ENCODE measurements at places on chromosomes 16 and 17.
A peak's percentile ranks its signal among the peaks of the same experiment; 100 is the strongest.

- DNase-seq: no peak
Measured at GRCh38 chr17:74467221-74467951, 952 bp downstream of the CD300A start.

DNA sequence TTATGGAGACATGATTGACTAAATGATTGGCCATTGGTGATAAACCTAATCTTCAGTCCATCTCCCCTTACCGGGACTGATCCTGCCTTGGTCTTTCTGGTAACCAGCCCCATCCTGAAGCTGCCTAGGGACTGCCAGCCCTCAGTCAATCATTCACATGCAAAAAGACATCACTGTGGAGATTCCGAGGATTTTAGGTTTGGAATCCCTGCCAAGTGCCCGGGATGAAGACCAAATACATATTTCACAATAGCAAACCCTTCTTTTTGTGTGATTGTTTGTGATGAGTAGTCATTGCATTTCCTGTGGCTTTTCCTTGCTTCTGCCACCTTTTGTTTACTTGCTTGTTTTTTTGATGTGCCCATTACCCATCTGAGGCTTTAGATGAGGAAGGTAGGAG, 44.0 kb downstream of the EPN2 start:
- DNase-seq: no peak

GRCh38 chr16:49521734-49522325, 148.2 kb downstream of the C16orf78 start:
- DNase-seq: no peak

DNA sequence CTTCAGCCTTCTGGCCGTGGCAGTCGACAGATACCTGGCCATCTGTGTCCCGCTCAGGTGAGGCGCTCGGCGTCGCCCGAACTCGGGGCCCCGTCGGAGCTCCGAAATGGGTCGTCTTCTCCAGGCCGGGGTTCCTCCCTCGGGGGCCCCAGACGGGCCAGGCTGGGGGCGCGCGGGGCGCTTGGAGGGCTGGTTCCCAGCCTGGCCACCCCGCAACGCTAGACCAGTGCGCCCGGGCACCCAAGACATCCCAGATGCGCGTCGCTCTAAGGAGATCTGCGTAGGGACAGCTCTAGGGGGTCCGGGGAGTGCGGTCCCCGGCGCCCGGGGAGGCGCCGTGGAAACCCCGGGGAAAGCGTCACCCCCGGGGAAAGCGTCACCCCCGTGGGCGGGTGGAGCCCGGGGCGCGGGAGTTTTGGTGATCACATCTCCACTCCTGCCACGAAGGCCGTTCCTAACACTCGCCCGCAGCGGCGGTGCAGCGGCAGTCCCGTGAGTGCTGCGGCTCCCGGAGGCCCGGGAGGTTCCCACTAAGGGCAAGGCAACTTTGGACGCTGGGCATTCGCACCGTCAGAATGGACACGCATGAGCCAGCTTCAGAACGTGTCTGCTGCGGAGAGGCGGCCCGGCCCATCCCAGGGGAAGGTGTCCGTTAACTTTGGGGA, 729 bp downstream of the ADORA2B start:
- peak; percentile 44 for DNase-seq

DNA sequence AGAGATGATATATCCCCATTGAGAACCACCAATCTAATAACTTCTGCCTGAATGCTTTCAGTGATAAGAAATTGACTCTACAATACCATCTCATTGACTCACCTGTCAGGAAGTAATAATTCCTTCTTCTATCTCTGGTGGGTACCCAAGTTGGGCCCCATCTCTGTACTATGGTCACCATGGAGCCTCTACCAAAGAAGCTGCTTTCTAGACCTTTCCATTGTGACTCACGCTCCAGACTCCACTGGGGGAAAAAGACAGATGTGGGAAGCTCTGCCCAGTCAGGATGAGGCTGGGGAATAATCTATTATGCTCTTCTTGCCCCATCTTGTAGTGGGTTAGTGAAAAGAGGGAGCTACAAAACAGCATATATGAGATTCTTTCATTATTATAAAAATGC, 100.4 kb downstream of the COPRS start:
- DNase-seq: no peak

- no peak for DNase-seq
Measured at GRCh38 chr17:63954402-63955063, 18.2 kb downstream of the SCN4A start.

DNA sequence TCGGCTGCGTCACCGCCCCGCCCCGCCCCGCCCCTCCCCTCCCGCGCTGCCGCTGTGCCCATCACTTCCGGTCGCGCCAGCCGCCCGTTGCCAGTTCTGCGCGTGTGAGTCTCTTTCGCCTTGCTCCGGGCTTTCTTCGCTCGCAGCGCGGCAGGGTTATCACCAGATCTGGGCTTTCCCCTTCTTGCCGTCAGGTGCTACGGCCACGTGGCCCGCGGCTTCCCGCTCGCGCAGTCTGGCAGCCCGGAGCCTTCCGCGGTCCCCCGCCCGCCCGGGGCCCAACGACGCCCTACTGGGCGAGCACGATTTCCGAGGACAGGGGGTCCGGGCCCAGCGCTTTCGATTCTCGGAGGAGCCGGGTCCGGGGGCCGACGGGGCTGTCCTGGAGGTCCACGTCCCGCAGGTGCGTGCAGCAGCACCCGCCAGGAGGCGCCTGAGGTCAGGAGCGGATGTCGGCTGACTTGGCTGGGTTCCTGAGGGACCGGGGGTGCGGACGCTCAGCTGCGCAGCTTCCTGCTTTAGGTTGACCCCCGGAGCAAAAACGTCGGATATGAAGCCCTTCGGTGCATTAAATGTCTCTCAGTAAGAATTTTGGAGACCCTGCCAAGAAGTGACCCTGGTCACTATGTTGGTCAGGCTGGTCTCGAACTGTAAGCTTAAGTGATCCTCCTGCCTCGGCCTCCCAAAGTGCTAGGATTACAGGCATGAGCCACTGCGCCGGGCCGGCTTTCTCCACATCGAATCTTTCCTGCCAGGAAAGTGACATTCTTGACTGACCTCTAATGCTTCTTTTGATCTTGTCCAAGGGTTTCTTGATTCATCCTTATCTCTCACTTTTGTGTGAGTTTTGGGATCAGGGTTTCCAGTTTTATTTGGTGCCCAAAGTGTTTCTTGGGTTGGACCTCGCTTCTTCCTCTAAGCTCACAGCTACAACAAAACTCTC, at the start of gene METTL23:
METTL23 (plus strand) TSS at position 64 of the 943 bp plus-strand sequence. CDS start 2,872 bp downstream, outside the sequence.
- peak; percentile 80 for DNase-seq

DNA sequence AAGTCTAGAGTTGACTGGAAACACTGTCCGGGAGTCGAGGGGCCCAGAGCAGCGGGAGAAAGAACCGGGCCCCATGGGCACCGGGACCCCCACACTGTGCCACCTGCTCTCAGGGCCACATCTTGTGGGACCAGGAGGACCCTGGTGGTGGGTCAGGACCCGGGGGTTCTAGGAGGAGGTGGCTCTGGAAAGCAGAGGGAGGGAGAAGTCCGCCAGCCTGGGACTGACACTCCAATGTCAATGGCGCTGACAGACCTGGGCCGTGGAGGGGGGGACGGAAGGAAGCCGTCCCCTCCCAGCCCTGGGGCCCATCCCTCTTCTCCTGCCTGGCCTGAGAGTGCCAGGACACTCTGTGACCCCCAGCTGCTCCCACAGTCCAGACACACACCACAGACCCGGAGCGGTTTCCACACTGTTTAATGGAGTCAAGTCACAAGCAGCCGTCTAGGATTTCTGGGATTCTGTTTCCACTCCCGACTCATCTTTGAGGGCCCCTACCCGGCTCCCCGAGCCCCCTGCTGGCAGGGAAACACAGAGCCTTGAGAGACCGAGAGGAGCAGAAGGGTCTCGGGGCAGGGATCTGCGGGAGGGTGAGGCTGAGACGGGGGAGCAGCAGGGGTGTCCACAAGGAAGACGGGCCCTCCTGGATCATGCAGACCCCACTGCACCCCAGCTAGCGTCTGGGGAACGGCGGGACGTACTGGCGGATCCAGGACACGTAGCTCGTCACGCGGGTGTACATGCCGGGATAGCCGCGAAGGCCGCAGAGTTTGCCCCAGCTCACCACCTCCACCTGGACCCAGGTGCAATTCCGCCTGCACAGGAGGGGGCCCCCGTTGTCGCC, 23.5 kb upstream of the UBE2I start:
- no peak for DNase-seq

GRCh38 chr17:78736526-78737079, 45.5 kb downstream of the CYTH1 start:
- DNase-seq: peak; percentile 58

- DNase-seq: no peak
Measured at GRCh38 chr16:27399969-27400368, 2.0 kb upstream of the IL21R start.

DNA sequence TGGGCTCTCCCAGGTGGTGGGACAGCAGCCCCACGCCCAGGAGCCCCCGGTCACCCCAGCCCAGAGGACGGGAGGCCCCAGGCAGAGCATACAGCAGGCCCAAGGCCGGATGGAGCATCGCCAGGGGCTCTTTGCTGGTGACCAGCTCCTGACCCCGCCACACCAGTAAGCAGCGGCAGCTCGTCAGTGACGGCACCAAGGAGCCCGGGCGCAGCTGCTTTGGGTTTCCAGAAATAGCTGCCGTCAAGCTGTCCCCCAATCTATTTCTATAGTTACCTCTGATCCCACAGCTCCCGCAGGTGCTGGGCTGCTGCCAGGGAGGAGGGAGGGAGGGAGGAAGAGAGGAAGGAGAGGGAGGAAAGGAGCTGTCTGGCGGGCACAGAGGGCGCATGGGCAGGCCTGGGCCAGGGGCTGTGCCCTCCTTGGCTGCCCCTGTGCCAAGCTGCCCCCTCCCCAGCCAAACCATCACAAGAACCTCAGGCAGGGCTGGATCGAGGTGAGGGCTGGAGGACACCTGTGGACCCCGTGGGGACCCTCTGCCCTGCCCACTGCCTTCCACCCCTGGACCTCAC, 10.8 kb upstream of the RASD1 start:
- DNase-seq: no peak

DNA sequence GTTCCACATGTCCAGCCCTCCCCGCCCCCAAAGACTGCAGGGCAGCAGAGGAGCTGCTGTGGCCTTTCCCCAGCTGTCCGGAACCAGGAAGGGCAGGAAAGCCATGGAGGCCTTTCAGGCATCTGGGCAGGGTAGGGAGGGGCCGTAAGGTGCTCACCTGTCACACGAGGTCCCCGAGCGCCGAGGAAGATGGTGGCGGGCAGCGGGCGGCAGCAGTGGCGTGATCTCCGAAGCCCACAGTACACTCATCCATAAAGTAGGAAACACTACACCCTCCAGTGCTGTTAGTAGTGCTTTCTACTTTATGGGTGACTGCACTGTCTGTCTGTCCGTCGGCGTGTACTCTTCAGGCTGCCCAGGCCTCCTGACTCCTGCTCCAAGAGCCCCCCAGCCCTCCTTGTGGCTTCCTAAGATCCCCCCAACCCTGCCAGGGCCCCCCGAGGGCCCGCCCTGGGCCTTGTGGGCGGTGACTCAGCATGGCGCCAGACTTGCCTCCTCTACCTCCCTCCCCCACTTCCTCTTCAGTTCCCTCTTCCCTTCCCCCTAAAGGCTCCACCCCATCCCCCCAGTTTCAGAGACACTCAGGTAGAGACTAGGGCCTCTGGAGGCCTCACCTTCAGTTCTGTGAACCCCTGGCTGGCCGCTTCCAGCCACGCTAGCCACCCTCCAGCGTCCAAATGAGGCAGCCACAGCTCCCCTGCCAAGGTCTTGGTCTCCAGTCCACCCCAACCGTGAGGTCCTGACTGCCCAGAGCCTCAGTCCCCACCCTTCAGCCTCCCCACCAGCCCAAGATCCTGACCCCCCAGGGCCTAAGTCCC, 2.6 kb upstream of the TSPOAP1 start:
- peak; percentile 83 for DNase-seq

DNA sequence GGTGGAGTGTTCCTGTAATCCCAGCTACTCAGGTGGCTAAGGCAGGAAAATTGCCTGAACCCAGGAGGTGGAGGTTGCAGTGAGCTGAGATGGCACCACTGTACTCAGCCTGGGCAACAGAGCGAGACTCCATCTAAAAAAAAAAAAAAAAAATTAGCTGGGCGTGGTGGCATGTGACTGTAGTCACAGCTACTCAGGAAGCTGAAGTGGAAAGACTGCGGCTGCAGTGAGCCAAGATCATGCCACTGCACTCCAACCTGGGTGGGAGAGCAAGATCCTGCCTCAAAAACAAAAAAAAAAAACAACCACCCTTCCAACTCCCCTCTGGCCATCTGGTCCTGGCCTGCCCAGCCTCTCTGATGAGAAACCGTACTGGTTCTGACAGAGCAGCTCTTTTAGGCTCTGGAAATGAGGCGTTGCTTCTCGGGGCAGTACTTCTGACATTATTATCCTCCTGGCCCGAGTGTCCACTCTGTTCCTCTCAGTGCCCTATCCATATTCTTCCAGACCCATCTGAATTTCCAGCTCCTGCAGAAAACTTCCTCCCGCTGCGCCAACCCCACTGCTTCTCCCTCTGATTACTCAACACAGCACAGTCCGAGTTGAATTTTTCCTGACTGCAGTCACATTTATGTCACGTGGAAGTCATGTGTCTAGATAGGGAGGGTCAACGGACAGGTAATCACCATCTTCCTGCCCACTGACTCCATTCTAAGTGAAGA, 13.3 kb downstream of the GGA2 start:
- no peak for DNase-seq

GRCh38 chr17:2459917-2460271, 51.8 kb downstream of the METTL16 start:
- DNase-seq: no peak

- no peak for DNase-seq
Measured at GRCh38 chr16:79186196-79186595, 414.3 kb downstream of the MAF start.

- no peak for DNase-seq
Measured at GRCh38 chr17:64115822-64116534, 14.0 kb downstream of the ERN1 start.

- peak; percentile 26 for DNase-seq
Measured at GRCh38 chr17:51258756-51259563, 889 bp downstream of the MBTD1 start.

- DNase-seq: peak; percentile 60
Measured at GRCh38 chr16:2250652-2251295, 613 bp downstream of the ECI1 start.

DNA sequence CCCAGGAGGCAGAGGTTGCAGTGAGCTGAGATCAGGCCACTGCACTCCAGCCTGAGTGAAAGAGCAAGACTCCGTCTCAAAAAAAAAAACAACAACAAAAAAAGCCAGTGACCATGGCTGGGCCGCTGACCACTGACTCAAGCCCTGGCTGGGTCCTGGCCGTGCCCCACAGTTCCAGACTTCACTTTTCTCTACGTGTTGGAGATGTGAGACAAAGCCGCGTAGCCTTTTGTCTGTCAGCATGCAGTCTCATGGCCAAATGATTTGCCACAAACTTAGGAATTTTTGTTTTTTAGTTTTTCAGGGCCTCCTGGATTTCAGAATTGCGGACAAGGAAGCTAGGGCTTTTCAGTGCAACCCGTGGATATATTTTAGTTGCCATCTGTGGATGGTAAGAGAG, 89.3 kb upstream of the CIBAR2 start:
- DNase-seq: no peak

GRCh38 chr16:51114382-51114781, 36.7 kb downstream of the SALL1 start:
- no peak for DNase-seq
